Heart left ventricle (tissue), 16 donors: ENCODE measurements at places on chromosomes 5 and 9. TPM values are rescaled to one million over a fixed set of nuclear protein-coding genes. Genes with fewer than 3 reads are reported as not detected.
A peak's percentile ranks its signal among the peaks of the same experiment; 100 is the strongest.

DNA sequence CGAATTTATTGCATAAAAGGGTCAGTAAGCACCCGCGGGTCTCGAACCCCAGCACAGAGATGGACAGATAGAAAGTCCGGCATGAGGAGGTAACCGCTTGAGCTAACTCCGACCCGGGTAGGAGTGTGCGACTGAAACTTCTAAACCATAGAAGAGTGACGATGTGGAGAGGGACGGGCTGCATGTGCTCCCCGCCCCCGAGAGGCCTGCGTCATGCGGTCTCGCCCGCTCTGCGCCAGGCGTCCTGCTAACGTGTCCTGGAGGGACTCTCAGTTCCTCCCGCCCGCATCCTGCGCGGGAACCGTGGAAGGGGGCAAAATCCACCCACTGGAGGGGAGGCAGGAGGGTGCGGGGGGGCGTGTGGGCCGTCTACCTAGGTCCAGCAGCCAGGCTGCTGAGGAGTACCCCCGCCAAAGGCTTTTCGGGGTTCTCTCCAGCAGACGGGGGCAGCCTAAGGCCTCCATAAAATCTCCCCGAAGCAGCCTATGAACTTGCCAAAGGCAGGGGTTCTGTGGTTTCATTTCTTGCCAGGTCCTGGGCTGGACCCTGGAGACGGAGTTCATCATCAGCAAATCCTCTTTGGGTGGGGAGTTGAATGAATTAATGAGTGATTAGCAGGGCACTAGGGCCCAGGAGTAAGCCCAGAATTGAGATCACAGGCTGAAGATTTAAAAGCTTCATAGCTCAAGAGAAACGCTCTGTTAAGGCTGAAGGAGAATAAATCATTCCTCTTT is 51.9 kb downstream of the TGFBI start:
- DNase-seq, result peak; percentile 91

DNA sequence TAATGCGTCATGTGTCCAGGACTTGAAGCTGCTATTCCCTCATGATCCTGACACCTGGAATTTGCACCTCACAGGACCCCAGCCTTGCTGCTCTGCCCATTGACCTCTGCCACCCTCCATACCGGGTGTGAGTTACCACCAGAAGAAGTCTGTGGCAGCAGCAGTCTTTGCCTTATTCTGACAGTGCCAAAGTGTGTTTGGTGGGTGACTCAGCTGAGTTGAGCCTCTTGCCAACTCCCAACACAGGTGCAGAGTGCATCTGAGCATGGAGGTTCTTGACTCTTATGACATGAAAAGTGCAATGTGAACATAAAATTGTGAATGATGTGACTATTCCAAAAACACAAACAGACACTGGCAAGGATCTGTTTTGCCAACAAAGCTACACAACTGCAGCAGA is 1166.5 kb upstream of the CDH18 start:
- DNase-seq, result no peak

GBGT1 gene
- total RNA-seq, result 6.6 TPM

OGN gene
- total RNA-seq, result 15.8 TPM

DNA sequence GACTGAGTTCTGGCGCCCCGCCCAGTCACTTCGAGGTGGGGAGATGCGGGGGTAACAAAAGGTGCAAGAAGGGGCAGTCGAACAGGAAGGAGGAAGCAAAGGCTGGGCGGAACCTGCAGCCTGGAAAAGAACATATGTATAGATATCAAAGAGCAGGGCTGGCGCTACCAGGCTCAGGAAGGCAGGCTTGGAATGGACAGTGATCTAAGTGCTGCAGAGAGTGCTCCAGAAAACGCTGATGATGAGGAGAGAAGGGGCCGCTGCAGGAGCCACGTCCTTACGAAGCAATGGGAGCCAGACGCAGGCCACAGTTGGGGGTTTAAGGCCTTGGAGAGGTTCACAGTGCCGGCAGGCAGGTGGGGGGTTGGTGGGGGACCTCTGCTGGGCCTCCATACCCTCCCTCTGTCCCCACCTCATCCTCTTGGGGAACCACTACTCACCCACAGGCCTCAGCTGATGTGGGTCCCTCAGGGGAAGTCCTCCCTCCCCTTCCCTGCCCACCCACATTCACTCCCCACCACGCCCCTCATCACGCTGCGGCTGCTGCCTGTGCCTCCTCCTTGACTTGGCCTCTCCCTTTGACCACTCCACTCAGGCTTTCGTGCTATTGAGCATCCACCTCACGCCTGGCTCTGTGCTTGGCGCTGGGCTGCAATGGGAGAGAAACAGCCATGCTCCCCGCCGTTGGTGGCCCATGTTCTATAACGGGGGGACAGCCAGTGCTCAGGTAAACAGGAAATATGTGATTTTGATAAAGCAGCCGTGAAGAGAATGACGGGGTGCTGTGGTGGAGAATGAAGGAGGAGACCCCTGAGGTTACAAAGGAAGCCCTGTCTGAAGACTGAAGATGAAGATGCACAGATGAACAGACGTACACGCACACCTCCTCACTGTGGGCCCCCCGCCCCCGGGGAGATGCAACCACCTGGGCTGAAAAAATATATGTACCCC is 40.5 kb upstream of the RPL26L1 start:
- DNase-seq, result no peak

NTNG2 gene
- total RNA-seq, result 1.5 TPM

GRCh38 chr5:115306011-115306536 is 9.6 kb upstream of the CCDC112 start:
- no peak for DNase-seq

- DNase-seq, result no peak
Measured at GRCh38 chr5:91111473-91112238, 271.5 kb downstream of the ARRDC3 start.

LHX3 gene
- not detected for total RNA-seq

- DNase-seq, result no peak
Measured at GRCh38 chr5:54136516-54137440, 173.6 kb downstream of the ARL15 start.

DNA sequence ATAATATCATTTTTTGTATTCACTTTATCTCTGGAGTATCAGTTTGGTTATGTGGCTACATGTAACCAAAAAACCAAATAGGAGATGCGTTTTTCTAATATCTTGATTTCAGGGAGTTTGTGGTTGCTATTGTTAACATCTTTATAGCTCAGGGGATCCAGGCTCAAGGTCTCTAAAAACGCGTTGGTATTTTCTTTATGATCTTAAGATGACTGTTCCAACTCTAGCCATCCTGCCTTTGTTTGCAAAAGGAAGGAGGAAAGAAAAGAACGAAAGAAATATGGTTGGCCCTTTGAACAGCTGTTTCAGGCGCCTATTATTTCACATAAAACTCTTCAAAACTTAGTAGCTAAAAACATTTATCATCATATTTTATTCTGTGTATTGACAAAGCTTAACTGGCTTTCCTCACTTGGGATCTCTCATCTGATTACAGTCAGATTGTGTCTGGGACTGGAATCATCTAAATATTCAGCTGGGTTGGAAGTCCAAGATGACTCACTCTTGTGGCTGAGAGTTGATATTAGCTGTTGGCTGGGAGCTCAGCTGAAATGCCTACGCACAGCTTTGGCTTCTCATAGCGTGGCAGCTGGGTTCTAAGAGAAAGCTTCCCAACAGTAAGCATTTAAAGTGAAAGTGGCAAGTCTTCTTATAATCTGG is 60.1 kb downstream of the FAM174A start:
- DNase-seq, result peak; percentile 58

DNA sequence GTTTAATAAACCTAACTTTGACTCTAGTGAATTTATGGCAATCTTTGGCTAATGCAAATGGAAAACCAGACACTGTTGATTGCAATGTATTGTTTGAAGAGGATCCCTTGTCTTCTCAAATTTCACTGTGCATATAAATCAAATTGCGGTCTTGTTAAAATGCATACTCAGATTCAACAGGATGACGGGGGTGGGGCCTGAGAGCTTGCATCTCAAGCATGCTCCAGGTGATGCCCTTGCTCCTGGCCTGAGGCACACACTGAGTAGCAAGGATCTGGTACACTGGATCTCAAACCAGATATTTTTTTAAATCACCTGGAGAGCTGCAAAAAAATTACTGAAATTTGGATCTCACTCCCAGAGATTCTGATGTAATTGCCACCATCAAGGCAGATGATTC is 463.7 kb downstream of the DNAH5 start:
- DNase-seq, result no peak

TXN gene
- total RNA-seq, result 96.6 TPM

- no peak for DNase-seq
Measured at GRCh38 chr9:115207003-115207836, 89.3 kb upstream of the TNC start.
